DMS 273 treated with DMSO at 0.1 percent for 48 hours (cell line): ENCODE measurements at places on chromosomes 5 and 9.
A peak's percentile ranks its signal among the peaks of the same experiment; 100 is the strongest.

- DNase-seq: no peak
Observed at GRCh38 chr9:27107241-27107640, 1.8 kb upstream of the TEK start.

DNA sequence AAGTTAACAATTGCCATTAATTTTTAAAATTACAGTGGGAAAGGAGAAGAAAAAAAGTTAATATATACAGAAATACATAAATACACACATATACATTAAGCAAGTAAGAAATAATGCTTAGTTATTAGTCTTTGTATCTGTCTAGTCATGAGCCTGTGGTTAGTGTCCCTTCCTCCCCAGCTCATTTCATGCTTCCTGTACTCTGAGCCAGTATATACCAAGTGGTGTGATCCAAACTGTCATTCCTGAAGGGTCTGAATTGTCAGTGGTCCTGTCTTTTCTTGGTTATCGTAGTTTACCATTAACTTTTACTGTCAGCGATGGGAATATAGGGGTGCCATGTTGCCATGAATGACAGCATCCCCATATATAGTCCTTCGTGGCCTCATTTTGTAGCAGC lies 24.2 kb upstream of the STOM start:
- no peak for DNase-seq

DNA sequence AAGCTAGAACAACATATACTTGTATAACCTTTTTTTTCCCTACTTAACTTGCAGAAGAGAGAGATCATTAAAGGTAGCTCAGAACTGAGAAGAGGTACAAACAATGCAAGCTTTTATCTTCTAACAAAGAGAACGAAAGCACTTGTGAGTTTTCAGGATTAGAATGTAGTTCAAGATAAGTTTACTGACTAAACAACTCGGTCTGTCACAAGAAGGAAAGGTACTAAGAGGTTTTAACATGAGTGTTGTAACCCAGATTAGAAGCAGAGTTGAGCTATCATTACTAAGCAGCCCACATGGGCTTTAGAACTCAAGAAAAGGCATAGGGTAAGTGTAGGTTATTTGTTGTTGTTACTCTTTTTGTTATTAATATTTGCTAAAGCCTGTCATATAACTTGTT lies 25.2 kb downstream of the GIN1 start:
- no peak for DNase-seq

- DNase-seq: no peak
Observed at GRCh38 chr9:128439273-128439672, 16.5 kb upstream of the ODF2 start.

DNA sequence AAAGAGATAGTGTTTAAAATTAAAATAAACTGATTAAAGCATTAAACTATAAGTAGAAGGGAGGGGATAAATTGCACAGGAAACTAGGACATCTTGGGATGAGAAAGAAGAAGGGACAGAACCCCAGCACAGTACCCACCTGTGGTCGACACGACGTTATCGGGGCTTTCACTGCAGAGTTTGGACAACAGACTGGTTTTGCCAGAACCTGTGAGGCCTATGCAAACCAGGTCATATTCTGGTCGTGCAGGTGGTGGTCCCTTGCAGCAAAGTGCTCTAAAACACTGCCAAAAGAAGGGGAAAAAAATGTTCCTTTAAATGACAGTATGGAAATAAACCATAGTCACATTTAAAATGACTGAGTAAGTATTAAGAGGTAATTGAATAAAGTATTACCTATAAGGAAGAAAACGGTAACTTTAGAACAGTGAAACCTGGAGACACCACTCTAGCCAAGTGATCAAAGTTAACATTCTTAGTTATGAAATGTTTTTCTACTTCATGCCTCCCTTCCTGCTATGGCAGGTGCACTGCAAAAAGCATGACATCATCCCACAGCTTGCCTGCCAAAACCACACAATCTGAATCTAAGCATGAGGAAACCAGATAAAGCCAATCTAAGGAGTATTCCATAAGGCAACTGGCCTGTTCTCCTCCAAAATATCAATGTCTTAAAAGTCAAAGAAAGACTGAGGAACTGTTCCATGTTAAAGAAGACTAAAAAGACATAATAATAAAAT lies 138.6 kb downstream of the ARL15 start:
- DNase-seq: no peak

GRCh38 chr9:77427256-77427927 lies 220.7 kb downstream of the GNA14 start:
- no peak for DNase-seq

GRCh38 chr5:42462083-42462482 lies 38.8 kb downstream of the GHR start:
- no peak for DNase-seq

DNA sequence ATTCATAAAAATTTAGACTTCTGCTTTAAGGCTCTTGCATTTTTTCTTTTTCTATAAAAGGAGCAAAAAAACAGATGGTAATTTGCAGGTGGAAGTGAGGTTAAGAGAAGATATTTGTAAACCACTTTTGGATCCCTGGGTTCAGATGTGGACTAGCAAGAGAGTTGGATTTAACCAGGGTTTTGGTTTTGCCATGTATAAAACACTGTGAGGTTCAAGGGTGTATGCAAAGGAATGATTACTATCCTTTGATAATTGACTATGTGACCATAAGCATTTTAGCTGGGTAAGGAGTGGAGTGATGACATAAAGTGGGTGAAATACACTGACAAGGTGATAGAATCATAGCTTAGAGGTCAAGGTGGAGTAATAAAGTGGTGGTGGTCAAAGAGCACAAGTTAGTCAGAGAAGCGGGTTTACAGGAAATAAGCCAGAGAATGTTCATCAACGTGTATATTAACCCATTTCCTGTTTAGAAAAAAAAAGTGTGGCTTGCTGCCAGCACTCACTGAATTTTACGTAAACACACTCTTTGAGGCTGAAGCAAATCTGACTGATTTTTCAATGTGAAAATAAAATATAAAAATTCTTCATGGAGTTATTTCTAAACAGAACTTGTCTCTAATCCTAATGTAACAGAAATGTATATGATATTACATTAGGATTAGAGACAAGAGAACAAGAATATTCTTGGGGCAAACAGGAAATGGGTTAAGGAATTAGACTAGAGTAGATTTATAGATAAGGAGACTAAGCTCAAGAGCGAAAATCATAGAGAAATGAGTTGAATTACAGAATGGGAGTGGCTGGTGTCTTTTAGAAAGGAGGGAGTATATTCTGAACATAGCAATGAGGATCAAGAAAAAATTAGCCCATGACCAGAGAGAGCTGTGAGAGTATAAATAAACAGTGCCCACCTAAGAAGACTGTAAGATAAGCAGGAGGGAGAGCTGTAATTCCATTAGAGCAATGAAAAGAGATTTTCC lies 74.5 kb downstream of the CDKN2A start:
- DNase-seq: no peak

GRCh38 chr5:135211083-135211790 lies 177.2 kb upstream of the PITX1 start:
- peak; percentile 46 for DNase-seq

DNA sequence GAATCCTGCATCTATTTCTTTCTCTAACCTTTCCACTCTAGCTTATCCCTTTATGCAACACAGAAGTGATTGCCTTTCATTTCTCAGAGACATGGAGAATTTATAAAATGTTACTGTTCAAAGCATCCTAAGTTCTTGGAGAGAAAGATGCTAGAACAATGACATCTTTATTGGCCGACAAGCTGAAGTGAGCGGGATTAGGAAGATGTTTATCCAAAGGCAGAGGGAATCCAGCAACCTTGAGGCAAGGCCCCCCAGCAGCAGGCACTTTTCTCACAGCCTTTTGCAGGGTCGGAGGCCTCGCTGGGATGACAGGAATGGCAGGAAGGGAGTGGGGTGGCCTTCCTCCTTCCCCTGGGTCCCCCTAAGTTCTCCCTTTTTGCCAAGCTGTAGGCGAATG lies 204.8 kb downstream of the GAPVD1 start:
- DNase-seq: no peak

DNA sequence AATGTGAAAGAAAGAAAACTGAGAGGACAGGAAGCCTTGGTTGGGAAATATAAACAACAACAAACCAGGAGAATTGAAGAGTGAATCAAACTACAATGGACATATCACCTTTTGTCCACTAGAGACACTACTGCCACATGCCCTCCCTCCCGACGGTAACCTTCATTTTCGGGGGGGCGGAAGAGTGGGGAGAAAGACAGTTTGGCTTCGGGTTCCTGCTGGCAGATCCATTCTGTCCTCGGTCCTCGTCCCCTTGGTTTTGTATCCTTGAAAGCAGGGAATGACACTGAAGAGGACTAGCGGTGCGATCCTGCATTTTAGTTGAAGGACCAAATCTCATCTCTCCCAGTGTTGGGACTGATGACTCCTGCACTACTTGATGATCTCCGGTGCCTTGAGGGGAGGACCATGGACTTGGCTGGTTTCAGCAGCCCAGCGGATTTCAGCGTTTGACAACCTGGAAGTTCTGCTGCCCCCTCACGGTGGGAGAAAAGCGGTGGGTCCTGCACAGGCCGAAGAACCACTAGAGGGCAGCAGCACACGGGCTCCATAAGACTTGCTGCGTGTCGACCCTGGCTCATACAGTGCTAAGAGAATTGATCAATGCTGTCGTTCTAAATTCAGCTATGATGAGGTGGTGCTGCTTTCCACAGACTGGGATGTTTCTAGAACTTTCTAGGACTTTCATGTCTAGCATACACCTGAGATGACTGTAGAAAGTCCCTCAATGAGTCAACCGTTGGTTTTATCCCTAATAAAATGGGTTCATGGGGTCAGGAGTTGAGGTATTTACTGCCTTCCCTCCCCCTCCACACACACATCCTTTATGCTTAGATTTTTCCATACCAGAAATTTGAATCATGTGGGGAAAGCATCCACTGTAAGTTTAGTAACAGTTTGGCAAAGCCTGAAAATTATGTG lies 15.1 kb upstream of the ZNF131 start:
- DNase-seq: peak; percentile 89

GRCh38 chr5:154221371-154221896 lies 30.9 kb downstream of the GALNT10 start:
- DNase-seq: no peak

GRCh38 chr5:10801931-10802666 lies 41.1 kb upstream of the DAP start:
- DNase-seq: no peak

DNA sequence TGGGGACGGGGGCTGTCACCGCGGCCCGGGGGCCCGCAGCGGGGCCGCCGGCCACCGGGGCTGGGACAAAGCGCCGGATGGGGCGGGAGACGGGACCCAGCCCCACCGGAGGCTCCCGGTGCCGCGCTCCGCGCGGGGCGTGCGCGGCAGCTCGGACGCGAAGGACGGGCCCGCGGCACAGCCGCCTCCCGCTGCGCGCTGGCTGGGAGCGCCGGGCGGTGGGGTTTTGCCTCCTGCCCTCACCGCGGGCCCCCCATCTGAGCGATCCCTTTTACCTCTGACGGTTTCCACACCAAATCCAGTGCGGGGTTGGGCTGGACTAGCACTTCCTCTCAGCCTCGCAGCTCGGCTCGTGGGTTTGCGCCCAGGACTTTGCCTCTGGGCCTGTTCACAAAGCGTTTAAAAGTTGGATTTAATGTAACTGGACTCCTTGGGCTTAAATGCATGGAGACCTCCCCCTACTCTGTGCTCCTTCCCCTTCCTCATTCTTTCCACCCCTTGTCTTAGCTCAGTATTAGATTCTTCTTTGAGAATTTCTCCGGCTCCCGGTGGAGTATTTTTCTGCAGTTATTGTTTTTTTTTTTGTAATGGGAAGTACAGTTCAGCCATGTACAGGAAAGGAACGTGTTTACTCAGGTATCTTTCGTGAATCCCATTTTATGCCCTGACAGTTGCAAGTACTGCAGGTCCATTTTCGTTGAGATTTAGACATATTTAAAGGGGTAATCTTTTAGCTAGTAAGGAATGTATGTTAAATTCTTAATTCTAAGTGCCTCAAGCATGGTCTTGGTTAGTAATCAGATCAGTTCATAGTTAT lies 691 bp downstream of the FCHO2 start:
- peak; percentile 17 for DNase-seq

DNA sequence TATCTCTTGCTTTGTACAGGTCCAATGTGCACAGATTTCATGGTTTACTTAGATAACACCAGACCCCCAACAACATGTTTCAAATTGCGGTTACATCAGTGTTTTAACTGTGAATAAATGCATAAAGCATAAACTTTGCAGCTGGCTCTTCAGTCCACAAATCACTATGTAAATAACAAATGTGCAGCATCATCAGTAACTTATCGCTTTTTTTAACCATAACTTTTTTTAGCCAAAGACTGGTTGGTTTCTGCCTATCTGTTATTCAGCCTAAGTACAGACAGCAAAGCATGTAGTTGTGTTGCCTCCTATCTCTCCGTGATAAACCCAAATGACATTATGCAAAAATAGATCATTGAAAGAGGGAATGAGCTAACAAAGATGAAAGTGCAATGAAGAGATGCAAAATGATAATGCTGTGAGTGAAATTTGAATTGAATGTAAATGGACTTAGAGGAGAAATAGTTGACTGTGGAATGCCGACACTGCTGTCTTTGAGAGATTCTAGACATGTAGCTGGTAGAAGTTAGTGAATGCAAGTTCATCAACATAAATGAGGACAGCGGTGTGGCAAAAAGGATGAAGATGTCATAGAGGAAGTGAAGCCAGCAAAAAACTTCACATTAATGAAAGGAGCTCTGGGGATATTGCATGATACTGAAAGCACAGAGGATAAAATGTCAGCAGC lies 108.8 kb downstream of the PDE8B start:
- no peak for DNase-seq

DNA sequence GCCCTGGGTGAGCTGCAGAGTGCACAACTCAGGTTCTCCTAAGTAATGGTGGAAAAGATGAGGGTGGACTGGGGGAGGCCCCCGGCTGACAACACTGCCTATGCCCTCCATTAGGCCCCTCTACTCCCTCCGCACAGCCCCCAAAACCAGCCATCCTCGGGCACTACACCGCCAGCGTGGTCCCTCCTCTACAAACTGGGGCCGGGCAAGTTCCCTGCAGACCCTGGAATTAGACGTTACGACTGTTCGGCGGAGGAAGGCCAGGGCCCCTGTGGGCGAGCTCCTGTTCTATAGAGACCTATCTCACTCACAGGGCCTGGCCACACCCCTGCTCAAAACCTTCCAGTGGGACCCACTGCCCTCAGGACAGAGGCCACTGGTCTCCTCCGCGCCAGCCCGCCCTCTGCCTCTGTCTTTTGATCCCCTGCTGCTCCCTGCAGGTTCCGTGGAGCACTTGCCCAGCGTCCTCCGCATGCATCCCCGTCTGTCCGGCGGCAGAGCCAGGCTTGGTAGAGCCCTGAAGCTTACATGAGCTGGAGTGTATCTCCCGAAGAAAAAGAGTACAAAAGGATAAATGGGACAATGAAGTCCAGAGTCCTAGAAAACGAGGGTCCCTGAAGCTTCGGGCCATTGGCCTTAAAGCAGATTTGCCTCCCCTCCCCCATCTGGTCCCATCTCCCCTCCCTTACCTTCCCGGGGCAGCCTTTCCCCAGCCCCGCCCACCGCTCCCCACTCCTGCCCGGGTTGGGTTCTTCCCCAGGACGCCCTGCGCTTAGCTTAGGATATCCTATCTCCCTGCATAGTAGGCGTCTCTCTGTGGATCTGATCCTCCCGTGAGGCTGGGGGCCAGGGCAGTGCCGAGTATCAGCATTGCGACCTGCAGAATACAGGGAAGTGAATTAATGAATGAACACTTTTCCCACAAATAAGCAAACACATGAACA lies 71.3 kb downstream of the HRH2 start:
- no peak for DNase-seq

- DNase-seq: no peak
Observed at GRCh38 chr9:5939530-5939929, 48.8 kb downstream of the MLANA start.
